ENCODE measurements at places on chromosomes 7 and 10.

DNA sequence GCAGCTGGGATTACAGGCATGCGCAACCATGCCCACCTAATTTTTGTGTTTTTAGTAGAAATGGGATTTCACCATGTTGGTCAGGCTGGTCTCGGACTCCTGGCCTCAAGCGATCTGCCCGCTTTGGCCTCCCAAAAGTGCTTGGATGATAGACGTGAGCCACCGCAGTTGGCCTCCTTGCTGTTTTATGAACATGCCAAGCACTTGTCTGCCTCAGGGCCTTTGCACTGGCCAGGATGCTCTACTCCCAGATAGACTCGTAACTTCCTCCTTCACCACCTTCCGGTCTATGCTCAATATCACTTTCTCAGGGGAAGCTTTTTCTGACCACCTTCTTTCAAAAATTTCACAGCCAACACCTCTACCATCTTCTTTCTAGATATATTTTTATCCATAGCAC, 6.3 kb downstream of the SLC26A5 start:
- DNase-seq = no peak

- no peak for DNase-seq
Observed at GRCh38 chr7:27235387-27236311, 7.0 kb upstream of the EVX1 start.

DNA sequence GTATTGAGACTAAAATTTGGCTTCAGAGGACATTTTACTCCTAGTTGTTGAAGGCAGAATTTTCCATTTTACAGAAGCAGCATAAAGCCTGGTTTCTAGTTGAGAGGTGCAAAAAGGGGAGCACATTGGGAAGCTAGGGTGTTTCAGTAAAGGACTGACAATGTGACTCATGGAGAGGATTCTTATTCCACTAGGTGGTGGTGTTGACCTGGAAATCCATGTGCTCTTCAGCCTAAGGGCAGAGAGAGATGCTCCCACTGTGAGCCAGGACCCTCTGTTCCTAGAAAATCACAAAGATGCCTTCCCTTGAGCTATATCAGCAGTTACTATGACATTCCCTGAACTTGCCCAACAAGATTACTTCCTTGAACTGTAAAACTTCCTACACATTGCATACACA, 687.8 kb downstream of the IPMK start:
- DNase-seq = no peak

DNA sequence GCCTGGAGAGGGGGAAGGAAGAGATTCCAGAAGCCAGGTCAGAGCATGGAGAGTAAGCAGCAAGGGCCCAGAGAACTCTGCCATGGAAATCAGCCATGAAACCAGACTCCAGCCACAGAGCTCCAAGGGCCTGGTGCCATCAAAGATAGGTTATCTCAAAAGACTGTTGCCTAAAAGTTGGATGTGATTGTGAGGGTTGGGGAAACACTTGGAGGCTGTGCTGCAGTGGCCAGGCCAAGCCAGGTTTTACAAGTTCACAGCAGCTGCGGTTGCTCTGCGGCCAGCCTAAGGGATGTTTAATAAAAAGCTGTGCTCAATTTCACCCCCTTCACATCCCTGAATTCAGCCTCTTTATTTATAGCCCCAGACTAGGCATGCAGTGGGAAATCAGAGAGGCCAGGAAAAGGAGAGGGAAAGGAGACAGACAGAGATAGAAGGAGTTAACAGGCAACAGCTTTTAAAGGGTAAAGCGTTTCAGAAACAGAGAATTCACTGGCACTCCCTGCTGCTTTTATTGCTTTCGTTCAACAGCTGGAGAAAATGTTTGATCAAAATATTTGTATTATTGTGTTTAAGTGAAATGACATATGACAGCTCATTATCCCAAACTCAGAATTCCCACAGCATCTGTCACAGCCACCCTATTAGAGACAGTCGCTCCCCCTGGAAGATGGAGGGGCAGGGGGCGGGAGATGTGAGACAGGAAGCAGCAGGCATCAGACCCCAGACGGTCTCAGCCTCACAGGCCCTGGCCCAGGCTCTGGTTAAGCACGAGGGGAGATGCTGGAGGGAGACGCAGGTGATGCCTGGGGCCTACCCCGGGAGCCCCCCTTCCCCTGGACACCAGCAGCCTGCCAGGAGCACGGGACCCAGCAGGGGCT, 140.1 kb downstream of the GLI3 start:
- no peak for DNase-seq

- no peak for DNase-seq
Observed at GRCh38 chr7:158868764-158869410, 12.5 kb downstream of the DYNC2I1 start.

DNA sequence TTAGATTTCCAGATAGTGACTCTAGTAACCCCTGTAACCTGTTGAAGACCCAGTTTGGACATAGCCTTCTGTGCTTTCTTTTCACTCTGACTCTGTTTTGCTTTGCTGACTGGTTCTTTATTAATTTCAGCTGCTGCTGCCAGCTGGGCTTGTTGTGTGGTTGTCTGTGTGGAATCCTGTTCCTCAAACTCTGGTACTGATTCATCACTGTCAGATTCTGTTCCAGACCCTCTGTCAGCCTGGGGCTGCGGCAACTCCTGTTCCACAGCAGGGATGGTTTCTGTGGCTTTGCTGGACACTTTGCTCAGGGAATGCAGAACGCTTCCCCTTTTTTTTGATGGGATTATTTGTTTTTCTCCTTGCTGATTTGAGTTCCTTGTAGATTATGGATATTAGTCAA, 104.9 kb downstream of the SEC23IP start:
- DNase-seq = no peak

DNA sequence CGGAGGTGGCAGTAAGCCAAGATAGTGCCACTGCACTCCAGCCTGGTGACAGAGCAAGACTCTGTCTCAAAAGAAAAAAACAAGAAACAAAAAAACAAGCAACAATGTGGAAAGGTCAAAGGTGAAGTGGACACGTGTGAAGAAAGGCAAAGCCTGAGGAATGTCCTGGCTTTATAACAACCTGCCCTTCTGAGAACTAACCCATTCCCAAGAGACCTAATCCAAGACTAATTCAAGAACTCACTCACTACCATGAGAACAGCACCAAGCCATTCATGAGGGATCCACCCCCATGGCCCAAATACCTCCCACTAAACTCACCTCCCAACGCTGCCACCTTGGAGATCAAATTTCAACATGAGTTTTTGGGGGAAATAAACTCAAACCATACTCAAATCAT, 47.5 kb upstream of the KIF5B start:
- no peak for DNase-seq

- no peak for DNase-seq
Observed at GRCh38 chr10:52871191-52871843, 98.7 kb upstream of the MBL2 start.

- no peak for DNase-seq
Observed at GRCh38 chr10:28681291-28681763, 4.0 kb downstream of the BAMBI start.

DNA sequence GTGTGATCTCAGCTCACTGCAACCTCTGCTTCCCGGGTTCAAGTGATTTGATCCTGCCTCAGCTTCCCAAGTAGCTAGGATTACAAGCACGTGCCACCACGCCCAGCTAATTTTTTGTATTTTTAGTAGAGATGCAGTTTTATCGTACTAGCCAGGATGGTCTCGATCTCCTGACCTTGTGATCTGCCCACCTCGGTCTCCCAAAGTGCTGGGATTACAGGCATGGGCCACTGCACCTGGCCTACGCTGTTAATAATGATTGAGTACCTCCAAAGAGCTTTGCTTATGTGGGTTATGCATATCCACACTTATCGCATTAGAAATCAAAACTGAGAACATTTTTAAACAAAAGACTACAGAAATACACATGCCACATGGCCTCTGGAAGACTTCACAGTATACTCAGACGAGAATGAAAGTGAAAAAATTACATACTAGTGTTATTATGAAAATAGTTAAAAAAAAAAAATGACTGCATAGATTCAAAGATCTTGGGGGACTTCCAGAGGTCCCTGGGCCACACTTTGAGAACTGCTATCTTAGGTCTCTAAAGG, 25.4 kb downstream of the RPP38 start:
- DNase-seq = no peak

DNA sequence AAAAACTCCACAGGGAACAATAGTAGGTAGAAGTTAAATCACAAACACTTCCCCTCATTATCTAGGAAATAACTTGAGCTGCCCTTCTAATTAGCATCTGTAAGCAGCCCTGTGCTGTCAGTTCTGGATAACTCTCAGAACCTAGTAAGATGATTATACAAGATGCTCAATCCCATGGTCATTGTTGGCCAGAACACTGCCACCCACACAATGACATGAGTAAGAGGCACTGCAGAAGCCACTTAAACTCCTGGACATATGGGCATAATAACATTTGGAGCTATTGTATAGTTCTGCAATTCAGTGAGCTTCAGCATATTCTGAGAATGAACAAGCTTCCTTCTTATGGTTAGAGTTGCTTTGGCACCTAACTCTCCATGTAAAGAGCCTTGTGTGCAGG, 153.8 kb downstream of the PLPP4 start:
- DNase-seq = no peak

GRCh38 chr7:22584179-22584578, 84.2 kb upstream of the STEAP1B start:
- DNase-seq = no peak

GRCh38 chr10:29631049-29631339, 3.8 kb downstream of the SVIL start:
- DNase-seq = no peak

DNA sequence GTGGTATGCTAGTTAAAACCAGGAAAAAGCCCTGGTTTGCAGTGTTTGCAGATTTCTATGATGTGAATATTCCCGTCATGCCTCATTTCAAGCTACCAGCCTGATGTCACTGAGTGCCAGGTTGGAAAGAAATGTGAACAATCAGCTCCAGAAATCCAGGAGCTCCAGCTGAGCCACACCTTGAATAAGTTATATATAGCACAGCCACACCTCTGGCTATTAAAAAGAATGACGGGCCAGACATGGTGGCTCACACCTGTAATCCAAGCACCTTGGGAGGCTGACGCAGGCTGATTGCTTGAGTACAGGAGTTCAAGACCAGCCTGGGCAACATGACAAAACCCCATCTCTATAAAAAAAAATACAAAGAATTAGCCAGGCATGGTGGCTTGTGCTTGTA, 18.7 kb upstream of the SLF2 start:
- no peak for DNase-seq

- DNase-seq = no peak
Observed at GRCh38 chr7:27605689-27606269, 56.9 kb downstream of the HIBADH start.

GRCh38 chr7:102891693-102892261, 21.0 kb upstream of the LRRC17 start:
- DNase-seq = no peak

- DNase-seq = peak; percentile 55
Observed at GRCh38 chr10:55628260-55628701, 732.8 kb downstream of the ZWINT start.

- no peak for DNase-seq
Observed at GRCh38 chr7:139095194-139095659, 14.3 kb downstream of the ZC3HAV1 start.

GRCh38 chr7:54799792-54800191, 40.8 kb upstream of the SEC61G start:
- DNase-seq = no peak

DNA sequence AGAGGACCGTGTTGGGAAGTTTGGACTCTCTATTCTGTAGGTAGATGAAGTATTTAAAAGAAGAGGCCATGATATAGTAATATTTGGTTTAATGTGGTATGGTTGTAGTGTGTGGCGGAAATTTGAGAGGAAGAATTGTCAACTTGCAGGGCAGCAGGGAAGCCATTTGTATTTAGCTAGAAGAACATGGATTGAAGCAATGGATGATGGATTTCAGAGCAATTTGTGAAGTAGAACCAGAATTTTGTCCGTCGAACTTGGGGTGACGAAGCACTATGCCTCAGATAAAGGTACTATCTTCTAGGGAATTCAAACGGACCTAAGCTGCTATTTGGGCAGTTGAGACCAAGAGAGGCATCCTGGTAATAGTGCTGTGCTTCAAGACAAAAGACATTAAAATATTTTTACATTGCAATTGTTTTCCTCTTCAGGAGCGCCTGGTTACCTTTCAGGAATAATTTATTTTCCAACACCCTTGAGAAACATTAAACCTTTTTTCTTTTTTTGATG, 615 bp upstream of the WBP1L start:
- no peak for DNase-seq

- no peak for DNase-seq
Observed at GRCh38 chr10:129942936-129943715, 20.9 kb downstream of the EBF3 start.

- no peak for DNase-seq
Observed at GRCh38 chr7:112204499-112205342, 1.5 kb downstream of the DOCK4 start.

DNA sequence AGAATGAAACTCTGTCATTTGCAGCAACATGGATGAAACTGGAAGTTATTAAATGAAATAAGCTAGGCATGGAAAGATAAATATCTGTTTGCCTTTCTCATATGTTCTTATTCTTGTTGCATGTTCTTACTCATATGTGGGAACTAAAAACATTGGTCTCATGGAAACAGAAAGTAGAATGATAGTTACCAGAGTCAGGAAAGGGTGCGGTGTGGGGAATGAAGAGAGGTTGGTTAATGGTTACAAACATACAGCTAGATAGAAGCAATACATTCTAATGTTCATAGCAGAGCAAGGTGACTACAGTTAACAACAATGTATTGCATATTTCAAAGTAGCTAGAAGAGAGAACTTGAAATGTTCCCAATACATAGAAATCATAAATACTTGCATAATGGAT, 105.1 kb downstream of the FAM107B start:
- DNase-seq = no peak

DNA sequence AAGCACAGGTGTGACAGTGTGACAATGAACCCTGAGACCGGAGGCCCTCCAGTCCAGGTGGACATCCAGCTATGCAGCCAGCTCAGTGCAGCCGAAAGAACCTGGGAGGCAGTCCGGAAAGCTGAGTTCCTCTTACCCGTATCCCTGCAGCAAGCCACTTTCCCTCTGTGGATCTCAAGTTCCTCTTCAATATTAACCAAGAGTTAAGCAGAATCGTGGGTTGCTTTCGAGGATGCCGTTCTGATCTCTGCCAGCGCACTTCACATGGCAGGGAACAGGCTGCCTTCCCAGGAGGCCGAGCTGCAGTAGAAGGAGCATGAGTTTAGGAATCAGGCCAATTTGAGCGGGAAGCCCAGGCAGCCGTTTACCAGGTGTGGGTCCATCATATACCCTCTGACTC, 591.6 kb downstream of the SDK1 start:
- no peak for DNase-seq

GRCh38 chr10:75024971-75025523, 86.4 kb upstream of the SAMD8 start:
- DNase-seq = no peak

- DNase-seq = no peak
Observed at GRCh38 chr7:123987445-123987844, 45.4 kb downstream of the TMEM229A start.

- no peak for DNase-seq
Observed at GRCh38 chr7:76002139-76002538, 7.7 kb upstream of the TMEM120A start.

- DNase-seq = no peak
Observed at GRCh38 chr10:85124603-85125051, 796.2 kb downstream of the CCSER2 start.

- no peak for DNase-seq
Observed at GRCh38 chr7:30556840-30557239, 37.8 kb upstream of the GARS1 start.
